Activated CD4-positive, alpha-beta T cell treated with anti-CD3 and anti-CD28 coated beads, Interleukin-2, amount 50 U/mL, for 24 hours (primary cell): ENCODE measurements at places on chromosomes 6 and 20.

DNA sequence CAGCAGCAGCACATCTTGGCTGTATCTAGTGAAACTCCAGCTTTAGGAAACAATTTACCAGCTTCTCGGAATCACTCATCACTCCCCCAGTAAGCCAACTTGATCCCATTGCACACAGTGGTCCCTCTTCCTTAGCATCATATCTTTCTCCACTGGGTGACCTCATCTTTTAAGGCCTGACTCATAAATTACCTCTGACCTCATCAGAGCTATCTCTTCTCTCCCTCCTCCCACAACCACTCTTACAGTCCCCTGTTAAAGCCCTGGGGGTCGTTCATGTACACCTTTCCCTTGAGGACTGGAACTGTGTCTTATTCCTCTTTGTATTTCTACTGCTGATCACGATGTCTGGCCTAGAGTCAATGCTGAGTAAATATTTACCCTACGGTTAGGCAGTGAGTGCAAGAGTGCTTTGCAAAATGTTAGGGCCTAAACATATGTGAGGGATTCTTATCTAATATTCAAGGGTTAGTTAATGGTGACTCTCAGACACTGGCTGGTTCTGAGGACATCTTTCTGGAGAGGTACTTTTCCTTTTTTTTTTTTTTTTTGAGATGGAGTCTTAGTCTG, 187.2 kb downstream of the LRFN2 start:
- no peak for DNase-seq

GRCh38 chr6:36221674-36222073, 25.1 kb downstream of the BRPF3 start:
- no peak for DNase-seq

DNA sequence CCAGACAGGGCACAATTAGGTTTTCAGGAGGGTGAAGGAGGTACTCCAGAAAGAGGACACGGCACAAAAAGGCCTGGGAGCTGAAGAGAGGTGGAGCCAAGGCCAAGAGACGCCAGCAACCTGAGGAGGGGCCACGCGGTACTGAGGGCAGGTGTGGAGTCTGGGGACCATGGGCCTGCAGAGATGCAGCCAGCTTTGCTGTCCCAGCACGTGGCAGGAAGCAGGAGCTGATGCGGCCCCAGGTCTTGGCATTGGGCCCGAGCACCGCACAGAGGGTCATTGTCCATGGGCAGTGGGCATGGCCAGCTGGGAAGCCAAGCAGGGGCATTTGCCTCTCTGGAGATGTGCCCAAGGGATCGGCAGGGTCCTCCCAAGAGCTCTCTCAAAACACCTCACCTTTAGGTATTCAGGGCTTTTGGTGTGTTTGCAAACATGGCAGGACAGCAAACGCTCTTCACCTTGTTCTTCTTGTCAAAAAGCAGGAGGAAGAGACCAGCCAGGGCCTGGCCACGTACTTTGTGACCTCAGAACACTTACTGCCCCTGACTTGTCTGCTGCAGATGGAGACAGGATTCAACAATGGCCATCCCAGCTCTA, 1.4 kb upstream of the BPIFB1 start:
- DNase-seq = no peak

- DNase-seq = no peak
Observed at GRCh38 chr6:116557893-116558292, 4.3 kb downstream of the CALHM4 start.
